ENCODE measurements at places on chromosomes 5 and 9. TPM values are rescaled to one million over a fixed set of nuclear protein-coding genes. Genes with fewer than 3 reads are reported as not detected.

Gene SLC22A4
- 6.6 TPM for total RNA-seq

GRCh38 chr5:10726913-10727517 is 34.0 kb downstream of the DAP start:
- DNase-seq, result no peak

Gene TMEM232
- total RNA-seq, result not detected

Gene FBN2
- 0.20 TPM for total RNA-seq

GRCh38 chr5:89613222-89613956 is 730.4 kb upstream of the MEF2C start:
- DNase-seq, result no peak

Gene GLRA1
- total RNA-seq, result not detected

DNA sequence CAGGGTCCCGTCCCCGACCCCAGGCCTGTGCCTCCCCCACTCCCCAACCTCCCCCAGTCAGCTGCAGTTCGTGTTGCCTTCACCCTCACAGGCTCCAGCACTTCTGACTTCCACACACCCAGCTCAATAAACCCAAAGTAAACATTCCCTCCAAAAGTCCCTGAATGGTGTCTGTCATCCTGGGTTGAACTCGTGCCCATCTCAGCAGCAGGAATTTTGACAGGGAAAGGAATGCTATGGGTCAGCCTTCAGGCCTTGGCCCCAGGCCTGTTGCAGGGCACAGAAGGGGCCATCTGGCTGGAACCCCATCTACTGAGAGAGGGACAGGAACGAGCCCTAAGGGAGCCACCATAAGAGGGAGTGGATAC is 29.6 kb upstream of the CNOT6 start:
- no peak for DNase-seq

- no peak for DNase-seq
Measured at GRCh38 chr5:116989995-116990394, 415.4 kb upstream of the SEMA6A start.

DNA sequence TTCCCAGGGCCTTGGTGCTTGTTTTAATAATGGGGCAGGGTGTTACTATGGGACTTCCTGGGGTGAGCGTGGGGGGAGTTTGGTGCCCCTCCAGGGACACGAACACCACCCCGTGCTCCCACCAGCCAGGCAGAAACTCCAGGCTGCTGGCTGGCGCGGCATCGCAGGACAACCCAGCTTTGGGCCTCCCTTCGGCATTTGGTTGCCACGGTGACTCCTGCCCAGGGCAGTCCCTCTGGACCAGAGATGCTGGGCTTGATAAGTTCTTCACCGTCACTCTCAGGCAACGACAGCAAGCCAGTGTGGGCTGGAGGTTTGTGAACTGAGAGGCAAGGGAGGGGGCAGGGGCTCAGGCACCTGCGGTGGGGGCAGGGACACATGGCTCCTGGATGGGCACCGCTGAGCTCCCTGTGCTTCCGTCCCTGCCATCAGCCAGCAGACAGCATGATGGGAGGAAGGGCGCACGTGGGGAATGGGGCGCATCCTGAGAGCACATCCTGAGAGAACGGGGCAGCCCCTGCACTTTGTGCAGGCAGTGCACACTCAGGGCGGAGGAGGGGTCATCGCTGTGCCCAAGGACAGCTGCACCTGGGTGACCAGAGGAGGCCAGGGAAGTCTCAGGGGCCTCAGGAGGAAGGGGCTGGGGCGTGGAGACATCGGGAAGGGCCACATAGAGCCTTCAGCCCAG is 116.4 kb downstream of the RXRA start:
- DNase-seq, result peak; percentile 49

DNA sequence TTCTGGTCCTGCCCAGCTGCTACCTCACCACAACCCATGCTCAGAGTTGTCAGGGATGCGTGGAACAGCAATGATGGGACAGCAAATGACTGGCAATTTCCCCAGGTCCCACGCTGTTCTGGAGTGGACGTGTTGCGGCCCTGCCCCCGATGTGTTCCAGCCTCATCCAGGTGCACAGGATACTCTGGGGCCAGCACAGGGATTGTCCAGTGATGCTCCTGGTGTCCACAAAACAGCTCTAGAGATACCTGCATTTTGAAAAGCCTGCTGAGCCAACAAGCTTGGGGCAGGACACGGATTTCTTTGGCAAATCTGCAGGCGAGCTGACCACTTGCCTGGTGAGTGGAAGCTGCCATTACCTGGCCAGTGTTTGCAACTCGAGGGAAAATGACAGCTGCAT is 88.7 kb downstream of the ANKRD33B start:
- DNase-seq, result no peak

GRCh38 chr5:103674251-103674650 is 111.7 kb upstream of the NUDT12 start:
- DNase-seq, result no peak

- DNase-seq, result no peak
Measured at GRCh38 chr5:146703499-146703898, 175.1 kb downstream of the PPP2R2B start.

DNA sequence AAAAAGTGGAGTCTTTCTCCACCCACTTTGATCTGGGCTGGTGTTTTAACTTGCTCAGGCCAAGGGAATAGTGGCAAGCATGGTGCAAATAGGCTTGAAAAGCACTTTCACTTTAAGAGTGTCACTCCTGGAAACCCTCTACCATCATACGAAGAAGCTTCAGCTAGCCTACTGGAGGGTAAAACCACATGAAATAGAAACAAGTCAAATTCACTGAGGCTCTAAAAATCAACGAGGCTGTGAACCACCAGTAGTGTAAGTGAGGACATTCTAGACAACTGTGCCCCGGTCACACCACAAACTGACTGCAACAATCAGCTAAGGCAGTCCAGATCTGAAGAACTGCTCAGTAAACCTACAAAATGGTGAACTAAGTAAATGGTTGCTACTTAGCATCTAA is 2366.3 kb upstream of the C9orf72 start:
- no peak for DNase-seq

DNA sequence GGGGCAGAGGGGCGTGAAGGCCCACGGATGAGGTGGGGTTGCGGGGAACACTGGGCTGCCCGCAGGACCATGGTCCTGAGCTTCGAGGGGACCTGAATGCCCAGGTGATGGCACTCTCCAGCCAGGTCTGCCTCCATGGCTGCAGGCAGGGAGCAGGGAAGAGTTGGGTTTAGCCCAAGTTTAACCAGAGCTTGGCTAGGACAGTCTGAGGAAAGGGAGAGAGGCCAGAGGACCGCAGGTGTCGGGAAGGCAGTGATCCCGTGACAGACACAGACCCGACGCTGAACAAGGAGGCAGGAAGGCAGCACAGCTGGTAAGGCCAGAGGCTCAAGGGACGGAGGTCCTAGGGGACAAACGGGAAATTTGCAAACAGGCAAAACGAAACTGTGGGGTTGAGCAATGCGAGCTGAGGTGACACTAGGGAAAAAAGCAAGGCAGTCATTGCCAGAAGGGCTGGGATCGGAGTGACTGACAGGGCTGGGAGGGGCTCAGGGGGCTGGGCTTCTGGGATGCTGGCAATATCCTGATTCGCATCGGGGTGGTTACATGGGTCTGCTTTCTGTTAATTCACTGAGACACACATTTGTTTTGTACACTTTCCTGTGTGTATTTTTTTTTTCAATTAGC is 25.0 kb downstream of the ARPC5L start:
- no peak for DNase-seq

Gene ANKRD55
- not detected for total RNA-seq

- DNase-seq, result no peak
Measured at GRCh38 chr9:16268067-16268881, 602.2 kb downstream of the BNC2 start.

- DNase-seq, result no peak
Measured at GRCh38 chr9:134992755-134993124, 75.0 kb upstream of the FCN1 start.

DNA sequence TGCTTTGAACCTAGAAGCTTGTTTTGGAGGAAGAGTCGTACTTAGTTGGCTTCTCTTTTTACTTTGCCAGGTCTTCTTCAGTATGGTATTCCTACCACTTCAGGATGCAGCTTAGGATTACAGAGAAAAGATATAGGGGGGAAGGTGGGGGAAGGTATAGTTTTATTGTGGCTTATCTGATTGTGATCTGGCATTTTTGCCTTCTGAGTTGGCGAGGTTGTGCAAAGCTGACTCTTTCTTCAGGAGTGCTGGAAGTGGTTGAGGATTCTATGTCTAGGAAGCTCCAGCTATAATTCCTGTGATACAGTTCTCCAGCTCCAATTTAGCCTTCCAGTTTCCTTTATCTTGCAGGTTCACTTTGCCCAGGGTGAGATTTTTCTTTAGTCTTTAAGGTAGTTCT is 7.0 kb downstream of the CDC42SE2 start:
- DNase-seq, result no peak

- no peak for DNase-seq
Measured at GRCh38 chr9:92614763-92615461, 55.0 kb downstream of the IPPK start.

- DNase-seq, result peak; percentile 88
Measured at GRCh38 chr5:140346348-140347221, at the start of gene HBEGF. Gene HBEGF, minus strand, starts transcription at chr5:140346603. Its CDS starts 275 bp downstream, at chr5:140346328.

- peak; percentile 47 for DNase-seq
Measured at GRCh38 chr5:95644351-95645042, 2.1 kb upstream of the RFESD start.

DNA sequence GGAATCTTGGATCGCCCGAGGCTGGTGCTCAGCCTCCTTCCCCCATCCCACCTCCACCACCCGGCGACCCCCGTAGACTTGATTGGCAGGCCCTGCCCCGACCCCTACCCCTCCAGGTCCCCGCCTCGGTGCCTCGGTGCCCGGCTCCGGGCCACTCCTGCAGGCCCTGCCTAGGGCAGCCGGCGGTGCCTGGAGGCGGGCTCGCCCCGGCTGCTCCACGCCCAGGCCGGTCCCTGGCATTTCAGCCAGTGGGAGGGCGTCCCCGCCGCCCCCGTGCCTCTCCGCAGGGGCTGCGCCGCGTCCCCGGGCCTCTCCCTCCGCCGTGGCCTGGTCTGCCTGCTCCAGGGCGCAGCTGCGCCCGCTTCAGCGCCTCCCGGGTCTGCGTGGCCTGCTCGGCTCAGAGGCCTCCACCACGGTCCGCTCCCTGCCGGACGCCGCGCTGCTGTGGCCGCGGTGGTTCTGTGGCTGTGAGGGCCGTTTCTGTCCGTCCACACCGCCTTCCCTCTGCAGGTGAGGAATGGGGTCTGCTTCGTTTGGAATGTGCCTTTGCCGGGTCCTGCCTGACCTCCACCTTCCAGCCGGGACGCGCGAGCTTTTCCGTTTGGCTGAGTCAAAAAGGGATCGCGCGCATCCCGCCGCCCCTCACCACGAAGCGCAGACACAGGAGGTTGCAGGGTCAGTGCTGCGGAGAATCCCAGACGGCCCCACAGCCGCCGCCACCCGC is 48.3 kb upstream of the IRX4 start:
- DNase-seq, result no peak

DNA sequence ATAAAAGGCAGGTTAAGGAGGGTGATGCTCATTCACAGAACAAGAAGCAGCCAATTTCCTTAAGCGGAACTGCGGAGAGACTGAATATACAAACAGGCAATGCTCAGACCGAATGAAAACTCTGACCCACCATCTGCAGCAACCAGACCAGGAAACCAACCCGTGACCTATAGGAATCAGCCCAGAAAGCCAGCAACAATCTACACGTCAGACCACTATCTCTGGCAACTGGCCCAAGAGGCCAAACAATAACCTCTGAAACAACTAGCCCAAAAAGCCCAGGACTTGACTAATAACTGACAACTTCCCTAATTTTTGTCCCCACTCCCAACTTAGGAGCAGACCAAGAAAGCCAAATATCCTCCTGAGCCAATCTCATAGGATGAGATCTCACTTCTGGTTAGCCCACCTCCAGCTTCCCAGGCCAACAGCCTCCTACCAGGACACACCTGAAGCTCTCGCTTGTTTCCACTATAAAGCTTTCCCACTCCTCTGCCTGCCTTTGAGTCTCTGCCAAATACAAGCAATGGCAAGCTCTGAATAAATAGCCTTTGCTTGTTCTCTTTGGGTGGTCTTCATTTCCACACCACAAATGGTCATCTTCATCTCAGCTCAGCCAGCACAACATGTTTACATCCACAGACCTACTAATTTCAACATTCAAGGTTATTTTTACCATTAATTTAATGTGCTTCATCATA is 168.5 kb downstream of the HSD17B3 start:
- no peak for DNase-seq

DNA sequence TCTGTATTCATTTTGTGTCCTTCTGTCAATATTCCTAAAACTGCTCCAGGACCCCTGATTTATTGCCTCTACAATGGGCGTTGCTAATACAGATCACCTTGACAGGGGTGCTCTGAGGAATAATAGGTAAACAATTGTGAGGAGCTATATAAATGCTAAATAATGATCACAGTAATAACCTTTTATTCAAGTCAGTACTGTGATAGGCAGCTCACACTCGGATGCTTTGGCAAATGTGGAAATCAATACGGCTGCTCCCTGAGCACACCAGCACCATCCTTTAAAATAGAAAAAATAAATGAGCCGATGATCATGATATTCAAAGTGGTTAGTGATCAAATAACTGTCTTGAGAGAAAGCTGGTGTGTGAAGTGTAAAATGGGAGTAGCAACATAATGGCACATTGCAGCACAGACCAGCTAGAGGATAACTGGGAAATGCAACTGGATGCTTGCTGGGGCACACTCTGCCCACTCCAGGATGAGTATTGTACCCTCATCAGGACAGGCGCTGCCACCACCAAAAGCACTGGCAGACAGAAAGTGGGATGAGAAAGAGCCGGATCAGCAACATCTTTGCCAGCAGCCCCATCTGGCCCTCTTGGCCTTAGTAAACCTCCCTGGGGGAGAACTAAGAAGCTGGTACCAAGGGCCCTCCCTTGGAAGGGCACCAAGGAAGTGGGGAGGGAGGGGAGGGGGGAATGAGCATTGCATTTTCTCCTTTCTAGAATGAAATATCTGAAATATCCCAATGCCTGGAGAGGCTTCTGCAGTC is 69.4 kb upstream of the SPATA31D4 start:
- DNase-seq, result no peak

DNA sequence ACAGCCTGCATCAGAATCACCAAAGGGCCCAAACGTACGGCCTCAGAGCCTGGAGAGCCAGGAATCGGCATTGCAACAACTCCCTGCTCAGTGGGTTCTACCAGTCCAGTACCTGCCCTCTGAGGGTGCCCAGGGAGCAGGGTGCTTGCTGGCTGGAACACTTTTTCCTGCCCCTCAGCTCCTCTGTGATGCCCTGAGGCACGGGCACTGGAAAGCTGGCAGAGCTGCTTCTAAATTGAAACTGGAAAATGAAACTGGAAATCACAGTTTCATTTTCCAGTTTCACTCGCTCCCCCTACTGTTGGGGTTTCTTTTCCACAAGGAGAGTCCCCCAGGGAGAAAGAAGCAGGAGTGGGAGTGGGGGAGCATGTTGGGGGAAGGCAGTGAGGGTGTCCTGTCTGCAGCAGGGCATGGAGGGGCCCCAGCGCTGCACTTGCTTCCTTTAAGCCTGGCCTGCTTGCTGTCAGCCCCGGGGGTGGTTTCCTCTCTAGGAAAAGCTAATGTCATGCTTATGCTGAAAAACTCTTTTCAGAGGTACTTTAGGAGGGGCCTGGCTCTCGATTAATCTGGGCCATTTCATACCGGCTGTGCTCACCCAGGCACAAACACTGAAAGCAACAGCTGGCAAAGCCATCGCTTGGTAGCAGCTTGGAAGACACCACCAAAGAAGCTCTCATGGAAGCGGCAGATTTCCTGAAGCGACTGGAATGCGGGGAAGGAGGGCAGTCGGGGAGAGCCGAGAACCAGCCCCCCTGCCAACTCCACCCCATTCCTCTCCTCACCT is 26.2 kb downstream of the IRF1 start:
- no peak for DNase-seq

- no peak for DNase-seq
Measured at GRCh38 chr5:134427540-134428041, 15.9 kb upstream of the CDKN2AIPNL start.

Gene SPINK4
- total RNA-seq, result not detected

GRCh38 chr5:128629157-128629556 is 91.1 kb upstream of the FBN2 start:
- no peak for DNase-seq

Gene HMGCS1
- 7.0 TPM for total RNA-seq

Gene SOHLH1
- not detected for total RNA-seq

Data from gastrocnemius medialis (tissue), 4 donors.